SIG-M5 (cell line): ENCODE measurements at places on chromosomes 5 and 9.

DNA sequence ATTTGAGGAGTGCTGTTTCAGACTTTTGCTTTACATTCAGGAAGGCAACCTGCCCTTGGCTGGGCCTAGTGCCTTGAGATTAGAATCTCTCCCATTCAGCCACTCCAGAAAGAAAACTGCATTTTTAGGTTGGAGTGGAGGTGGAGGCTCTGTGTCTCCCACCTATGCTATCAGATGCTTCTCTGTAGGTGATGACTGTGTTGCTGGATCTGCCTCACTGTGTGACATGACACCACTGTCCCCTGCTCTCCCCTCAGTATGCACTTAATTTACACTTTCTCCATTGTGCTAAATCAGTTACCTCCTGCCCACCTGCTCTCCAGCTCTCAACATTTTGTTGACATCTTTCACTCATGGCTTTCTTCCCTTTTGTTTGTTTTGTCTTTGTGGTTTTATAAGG lies 265.8 kb downstream of the TENT4A start:
- no peak for DNase-seq

GRCh38 chr5:78787783-78788182 lies 139.2 kb upstream of the LHFPL2 start:
- DNase-seq = no peak

- no peak for DNase-seq
Measured at GRCh38 chr5:173003360-173003759, 19.8 kb downstream of the ATP6V0E1 start.

DNA sequence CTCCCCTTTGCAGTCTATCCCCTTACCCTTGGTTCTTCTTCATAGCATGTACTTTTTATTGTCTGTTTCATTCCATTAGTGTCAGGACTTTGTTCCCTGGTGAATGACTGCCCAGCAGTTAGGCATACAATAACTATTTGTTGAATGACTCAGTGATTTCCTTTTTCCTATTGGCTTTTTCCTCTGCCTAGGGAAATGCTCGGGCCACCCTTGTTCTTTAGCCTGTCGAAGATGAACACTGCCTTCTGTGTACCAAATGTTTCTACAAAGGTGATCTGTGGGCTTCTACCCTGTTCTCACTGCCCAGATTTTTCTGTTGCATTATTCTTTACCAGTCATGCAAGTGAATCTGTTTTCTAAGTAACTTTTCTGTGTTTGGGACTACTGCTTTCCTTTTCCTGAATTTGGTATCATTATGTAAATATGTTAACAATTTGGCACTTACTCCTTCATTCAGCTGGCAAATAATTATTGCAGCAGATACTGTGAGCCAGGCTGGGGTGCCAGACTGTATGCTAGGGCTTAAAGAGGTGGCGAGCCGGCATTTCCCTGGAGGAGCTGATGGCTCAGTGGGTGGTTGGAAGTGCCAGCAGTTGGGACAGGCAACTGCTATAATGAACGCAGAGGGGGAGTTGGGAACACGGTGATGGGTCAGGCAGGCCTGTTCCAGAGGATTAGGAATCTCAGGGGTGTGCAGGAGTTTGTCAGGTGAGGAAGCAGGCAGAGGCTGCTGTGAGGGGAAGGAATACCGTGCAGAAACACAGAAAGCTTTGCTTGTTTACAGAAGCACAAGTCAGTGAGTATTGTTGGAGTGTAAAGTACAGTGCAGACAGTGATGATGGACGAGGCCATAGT lies 30.6 kb downstream of the KDM4C start:
- DNase-seq = no peak

GRCh38 chr5:26121338-26121737 lies 917.0 kb downstream of the CDH9 start:
- DNase-seq = no peak

- no peak for DNase-seq
Measured at GRCh38 chr5:18395126-18396110, 761.2 kb downstream of the TAF11L14 start.

DNA sequence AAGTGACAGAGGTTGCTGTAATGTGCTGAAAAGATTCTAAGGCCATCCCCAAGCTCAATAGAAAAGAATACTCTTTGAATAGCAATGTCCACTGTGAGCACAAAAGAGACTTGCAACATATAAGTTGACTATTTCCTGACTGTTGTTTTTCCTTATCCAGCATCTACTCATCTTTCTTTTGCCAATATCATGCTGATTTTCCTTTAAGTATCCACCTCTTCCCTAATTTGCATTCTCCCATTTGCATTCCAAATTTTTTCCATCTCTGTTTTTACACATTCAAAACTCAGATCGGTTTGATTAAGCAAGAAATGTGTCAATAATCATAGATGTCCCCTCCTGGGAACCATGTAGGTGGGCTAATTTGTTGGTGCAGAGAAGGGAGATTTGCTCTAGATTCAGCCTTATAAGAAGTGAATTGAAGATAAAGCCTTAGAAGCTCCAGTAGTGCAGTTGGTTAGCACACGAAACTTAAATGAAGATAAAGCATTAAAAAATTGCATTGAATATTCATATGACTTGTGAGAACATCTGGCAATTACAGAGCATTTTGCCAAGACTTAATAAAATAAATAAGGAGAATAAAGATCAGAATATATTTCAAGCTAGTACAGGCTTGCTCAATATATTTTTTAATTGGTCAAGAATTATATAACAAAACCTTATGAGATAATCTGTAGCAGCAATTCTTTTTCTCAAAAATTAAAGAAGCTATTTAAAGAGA lies 267.6 kb downstream of the TMEM167A start:
- no peak for DNase-seq

- DNase-seq = no peak
Measured at GRCh38 chr9:127926906-127927200, 3.7 kb downstream of the PIP5KL1 start.

DNA sequence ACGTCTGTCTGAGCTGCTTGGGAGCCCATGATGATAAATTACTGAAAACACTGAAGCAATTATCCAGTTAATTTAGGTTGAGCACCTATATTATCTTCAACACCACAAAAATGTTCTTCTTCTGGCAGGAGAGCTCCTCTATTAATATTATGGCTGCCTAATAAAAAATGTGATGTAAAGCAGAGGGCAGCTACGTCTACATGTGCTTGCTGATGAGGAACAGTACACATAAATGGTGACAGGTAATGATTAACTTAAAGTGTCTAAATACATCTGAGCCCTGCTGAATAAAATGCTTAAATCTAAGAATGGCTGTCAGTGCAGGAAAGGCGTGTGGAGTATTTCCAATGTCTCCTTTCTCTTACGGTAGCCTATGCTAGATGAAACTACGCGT lies 131.3 kb upstream of the NR3C1 start:
- DNase-seq = no peak

DNA sequence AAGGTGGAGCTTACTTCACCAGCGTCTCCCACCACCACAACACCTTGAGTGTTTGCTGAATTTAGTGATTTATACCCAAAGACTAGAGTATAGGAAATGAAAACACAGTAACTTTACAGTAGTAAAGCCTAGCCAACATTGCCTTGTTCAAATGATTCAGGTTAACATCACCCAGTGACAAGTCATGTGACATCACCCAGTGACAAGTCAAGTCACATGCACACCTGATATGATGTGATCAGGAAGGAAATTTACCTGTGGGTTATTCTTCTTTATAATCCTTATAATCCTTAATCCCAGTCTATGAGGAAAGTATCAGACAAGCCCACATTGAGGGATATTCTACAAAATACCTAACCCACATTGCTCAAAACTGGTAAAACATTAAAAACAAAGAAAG lies 545.6 kb upstream of the MEF2C start:
- no peak for DNase-seq

DNA sequence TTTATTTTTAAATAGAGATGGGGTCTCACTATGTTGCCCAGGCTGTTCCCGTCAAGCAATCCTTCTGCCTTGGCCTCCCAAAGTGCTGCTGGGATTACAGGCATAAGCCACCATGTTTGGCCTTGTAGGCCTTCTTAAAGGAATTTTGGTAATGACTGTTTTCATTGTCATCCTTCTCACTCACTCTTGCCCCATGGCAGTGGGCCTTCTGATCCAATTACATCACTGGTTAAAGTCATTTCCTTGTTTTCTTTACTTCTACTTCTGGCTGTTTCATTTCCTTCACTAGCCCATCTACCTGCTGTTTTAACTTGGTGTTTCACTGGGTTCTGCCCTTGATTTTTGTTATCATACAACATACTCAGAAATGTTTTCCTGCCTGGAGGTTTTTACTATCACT lies 20.1 kb upstream of the NIM1K start:
- no peak for DNase-seq

GRCh38 chr9:122446819-122447484 lies 30.8 kb downstream of the OR1J1 start:
- no peak for DNase-seq

DNA sequence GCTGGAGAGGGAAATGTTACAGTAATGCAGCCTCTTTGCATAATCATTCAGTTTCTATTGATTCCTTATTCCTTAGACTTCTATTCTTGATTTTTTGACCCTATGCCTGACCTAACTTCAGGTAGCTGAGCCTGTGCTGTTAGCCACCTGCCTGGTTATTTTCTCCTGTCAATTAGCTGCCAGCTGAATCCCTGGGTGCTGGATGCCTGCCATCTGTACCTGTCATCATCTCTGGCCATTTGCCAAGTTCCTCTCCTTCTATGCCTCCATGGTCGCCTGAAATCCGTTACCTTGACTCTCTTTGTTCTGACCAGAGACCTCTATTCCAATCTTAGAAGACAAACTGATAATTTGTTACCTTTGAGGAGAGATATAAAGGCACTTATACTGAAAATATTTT lies 178.3 kb downstream of the CAVIN4 start:
- DNase-seq = no peak

- no peak for DNase-seq
Measured at GRCh38 chr9:70262948-70263347, 4.2 kb downstream of the SMC5 start.

DNA sequence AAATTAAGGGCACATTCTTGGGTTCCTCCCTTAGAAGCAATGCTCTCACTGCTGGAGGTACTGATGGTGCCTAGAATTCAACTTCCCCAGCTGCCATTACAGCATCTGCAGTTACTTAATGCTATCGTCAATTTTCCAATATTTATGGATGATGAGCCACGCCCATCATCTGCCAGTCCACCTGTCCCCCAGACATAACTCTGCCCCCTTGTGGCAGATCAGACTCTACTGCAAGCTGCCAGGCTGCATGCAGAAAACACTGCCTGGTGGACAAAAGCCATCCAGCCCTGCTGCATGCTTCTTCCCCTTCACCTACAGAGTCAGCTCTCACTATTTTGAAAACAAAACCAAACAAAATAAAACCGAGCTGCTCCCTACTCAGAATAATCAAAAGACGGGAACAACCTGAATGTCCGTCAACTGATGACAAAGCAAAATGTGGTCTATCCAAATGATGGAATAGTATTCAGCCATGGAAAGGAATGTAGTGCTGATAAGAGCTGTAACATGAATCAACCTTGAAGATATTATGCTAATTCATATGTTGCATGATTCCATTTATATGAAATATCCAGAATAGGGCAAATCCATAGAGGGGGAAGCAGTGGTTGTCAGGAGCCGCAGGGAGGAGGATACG lies 66.4 kb downstream of the RETREG1 start:
- no peak for DNase-seq

GRCh38 chr9:16386827-16387077 lies 483.7 kb downstream of the BNC2 start:
- DNase-seq = no peak

DNA sequence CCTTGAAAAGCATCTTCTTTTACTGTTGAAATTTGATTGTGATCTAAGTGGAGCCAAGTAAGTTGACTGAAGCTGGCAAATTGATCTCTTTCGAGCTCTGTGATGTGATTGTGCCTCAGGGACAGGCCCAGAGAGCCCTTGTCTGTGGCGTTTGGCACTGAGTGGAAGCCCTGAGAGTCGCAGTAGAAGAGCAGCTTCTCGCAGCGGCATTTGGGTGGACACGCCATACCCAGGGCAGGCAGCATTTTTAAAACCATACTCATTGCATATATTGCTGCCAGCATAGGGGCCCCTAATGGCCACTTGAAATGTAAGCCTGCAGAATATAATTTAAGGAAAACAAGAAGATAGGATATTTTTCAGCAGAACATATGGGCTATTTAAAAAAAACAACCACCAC lies 894 bp downstream of the LRRTM2 start:
- DNase-seq = no peak

- no peak for DNase-seq
Measured at GRCh38 chr9:77939149-77939668, 92.4 kb downstream of the GNAQ start.

GRCh38 chr9:126261584-126262356 lies 64.9 kb upstream of the MVB12B start:
- DNase-seq = no peak

DNA sequence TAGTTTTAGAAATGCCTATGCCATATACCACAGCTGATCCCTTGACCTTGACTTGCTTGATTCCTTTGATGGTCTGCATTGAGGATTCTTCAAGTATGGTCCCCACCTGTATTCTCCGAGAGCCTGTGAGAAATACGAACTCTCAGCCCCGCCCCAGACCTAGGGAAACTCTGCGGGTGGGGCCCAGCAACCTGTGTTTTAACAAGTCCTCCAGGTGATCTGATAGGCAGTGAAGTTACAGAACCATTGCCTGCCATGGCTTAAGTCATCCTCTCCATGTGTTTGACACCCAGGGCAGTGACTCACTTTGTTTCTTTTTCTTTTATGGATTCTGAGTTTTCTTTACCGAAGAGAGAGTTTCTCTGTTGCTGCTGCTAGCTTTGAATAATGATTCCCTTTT lies 18.5 kb downstream of the FRMPD1 start:
- no peak for DNase-seq

GRCh38 chr5:163434401-163434866 lies 3.0 kb upstream of the CCNG1 start:
- DNase-seq = no peak

DNA sequence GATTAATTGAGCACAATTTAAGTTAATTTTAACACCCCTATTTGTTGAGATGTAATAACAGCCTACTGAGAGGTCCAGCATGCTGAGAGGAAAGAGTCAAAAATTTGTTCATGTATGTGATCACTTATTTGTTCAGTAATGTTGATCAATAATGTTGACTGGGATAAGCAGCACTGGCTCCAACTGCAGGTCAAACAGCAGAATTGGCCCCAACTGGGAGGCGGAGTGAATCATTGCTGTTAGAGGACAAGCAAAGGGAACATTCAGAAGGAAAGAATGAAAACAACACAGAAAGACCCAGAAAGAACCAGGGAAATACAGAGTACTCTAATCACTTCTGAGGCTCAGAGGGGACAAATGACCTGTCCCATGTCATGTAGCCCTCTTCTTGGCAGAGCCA lies 221.1 kb downstream of the COMMD10 start:
- no peak for DNase-seq
